ENCODE measurements at places on chromosomes 2 and 18.

GRCh38 chr2:108257757-108258331, 18.1 kb downstream of the SULT1C3 start:
- DNase-seq = no peak

DNA sequence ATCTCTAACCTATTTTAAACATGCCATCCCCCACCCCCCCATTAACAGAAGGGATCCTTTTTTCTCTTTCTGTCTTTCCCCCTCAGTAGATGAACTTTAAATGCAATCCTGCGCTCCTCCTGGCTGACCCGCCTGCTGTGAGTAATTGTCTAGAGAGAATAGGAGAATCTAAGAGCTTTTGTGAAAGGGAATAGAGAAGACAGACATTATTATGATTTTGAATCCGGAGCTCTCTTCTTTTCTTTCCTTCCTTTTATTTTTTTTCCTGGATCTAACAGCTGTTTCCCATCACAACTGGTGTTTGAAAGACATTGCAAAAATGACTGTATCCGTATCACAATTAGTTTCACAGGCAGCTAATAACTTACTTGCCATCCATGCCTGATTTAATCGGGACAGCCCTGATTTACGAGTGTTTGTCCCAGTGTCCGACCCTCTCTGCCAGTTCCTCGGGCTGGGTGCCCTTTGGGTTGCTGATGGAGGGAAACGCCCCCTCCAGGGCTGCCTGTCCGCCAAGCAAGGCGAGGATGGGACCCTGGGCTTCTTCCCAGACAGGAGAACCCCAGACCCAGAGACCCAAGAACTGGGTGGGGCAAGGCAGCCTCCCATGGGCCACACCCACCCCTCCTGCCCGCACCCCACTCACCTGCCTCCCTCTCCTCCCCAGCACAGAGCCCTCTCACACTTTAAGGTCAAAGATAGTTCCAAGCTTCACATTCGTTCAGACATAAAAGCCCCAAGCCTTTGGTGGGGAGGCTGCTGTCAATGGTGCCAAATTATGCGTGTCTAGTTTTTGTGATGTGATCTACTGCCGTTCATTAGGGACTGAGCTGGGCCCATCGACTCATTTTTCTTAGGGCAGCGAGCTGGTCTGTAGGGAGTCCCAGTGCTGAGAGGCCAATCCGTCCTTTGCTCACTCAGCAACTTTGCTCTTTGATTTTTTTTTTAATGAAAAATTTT, 231.7 kb downstream of the ZNF516 start:
- DNase-seq = no peak

DNA sequence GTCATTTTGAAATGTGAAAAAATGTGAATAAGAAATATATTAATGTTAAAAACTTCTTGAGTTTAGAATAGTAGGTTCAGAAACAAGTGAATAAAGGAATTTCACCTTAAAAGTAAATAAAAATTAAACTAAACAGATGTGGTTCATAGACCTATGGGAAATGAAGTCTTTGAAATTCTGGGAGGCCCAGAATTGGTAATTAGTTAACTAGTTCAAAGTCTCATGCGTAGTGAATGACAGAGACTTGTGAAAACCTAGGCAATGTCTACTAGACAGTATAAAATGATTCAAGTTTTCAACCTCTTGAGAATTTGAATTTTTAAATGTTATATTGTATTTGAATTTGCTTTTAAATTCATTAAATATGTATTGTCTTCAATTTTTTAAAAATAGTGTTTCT, 32.6 kb upstream of the AAK1 start:
- DNase-seq = no peak

DNA sequence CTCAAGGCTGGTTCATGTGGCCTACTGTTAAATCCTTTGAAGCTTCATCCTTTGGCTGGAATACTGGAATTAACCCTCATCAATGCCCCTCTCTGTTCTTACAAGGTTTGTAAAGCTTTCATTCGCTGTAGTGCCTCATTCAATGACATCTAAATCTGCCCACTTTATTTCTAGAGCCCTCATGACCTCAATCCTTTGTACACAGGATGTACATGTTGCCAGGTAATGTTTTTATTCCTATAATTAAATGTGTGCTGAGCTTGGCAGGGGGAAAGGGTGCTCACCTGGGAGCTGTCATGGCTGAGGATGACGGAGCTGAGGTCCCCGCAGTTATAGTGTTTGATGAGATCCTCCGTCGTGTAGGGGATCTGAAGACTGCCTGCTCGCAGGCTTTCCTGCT, 39.3 kb downstream of the TRABD2A start:
- DNase-seq = no peak

- DNase-seq = no peak
Observed at GRCh38 chr18:26981360-26982082, 116.0 kb upstream of the AQP4 start.

DNA sequence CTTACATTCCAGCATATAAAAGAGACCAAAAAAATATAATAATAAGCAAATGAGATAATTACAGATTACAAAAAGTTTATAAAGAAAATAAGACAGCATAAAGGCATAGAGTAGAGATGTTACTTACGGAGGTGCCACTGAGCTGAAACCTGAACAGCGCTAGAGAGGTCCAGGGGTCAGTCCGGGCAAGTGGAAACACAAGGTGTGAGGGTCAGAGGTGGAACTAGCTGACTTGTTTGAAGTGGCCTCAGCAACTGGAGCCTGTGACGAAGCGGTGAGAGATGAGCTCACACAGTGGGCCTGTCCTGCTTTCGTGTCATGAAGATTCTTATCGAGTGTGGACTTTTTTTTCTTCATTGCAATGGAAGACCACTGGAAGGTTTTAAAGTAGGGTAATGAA, 288.3 kb upstream of the TANK start:
- no peak for DNase-seq

- DNase-seq = no peak
Observed at GRCh38 chr2:108927936-108928659, 60.9 kb downstream of the EDAR start.

- DNase-seq = no peak
Observed at GRCh38 chr2:42826231-42826630, 33.8 kb upstream of the HAAO start.

DNA sequence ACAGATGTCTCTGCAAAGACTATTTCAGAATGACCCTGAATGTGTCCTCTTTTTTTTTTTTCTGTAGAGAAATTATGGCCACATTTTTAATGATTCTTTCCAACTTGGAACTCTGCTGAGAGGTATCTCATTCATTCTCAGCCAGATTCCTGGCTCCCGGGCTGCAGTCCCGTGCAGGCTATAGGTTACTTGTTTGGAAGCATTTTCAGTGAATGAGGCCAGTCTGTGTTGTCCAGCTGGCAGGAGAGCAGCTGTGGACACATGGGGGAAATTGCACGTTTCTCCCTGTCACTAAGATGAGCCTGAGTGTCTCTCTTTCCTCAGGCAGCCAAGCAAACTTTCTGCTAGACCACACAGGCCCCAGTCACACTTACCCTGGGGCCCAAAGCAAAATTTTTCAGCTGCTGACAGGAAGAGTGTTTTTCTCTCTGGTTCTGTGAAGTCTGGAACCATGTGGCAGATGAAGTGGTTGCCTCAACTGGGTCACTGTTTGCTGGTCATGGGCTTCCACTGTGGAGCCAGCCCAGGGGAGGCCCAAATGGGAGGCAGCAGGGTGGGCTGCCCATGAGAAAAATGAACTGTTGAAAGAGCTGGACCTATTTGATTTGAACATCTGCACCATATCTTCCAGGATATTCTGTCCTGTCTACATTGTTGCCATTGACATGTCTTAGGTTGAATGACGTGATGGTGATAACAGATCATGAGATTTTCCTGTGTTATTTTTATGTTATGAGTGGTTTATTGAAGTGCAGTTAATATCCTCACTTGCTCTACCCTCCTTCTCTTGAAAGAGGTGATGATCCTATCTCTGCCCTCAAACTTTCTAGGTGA, 431.2 kb downstream of the LPIN1 start:
- DNase-seq = peak; percentile 73

- DNase-seq = no peak
Observed at GRCh38 chr2:86352137-86352726, 14.8 kb upstream of the REEP1 start.

- DNase-seq = no peak
Observed at GRCh38 chr2:54551123-54551756, 95.1 kb downstream of the SPTBN1 start.

DNA sequence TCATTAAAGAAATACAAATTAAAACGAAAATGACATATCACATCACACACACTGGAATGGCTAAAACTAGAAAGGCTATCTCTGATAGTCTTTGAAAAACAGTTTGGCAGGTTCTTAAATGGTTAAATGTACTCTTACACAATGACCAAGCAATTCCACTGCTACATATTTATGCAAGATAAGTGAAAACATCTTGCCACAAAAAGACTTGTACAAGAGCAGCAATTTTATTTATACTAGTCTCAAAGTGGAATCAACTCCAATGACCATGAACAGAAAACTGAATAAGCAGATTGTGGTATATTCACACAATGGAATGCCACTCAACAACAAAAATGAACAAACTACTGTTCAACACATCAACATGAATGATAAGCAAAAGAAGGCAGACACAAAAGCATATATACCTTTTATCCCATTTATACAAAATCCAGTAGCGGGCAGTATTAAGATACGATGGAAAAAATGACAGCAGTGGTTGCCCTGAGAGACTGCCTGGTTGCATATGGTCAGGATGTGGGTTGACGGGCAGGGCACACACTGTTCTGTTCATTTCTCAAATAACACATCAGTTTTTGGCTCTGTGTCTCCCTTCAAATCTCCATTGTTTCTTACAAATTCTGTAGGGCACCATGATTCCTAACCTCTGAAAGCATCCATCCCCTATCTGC, 25.4 kb downstream of the SP100 start:
- no peak for DNase-seq

GRCh38 chr2:242001853-242002252, 132.3 kb downstream of the RTP5 start:
- DNase-seq = no peak

DNA sequence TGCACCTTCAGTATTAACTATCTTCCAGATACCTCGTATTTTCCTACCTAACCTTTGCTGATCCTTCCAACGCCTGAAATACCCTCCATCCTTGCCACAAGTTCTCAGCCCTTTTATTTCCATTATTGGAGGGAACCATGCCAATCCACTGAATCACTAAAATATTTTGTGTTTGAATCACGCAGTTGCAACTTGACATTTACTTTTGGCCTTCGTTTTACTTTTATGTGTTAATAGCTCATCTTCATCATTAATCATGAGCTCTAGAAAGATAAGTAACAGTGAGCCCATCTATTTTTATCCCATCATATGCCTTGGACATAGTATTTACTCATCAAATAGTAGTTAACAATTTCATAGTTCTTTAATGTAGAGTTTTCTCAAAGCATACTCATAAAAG, 463.2 kb downstream of the THSD7B start:
- DNase-seq = no peak

GRCh38 chr2:119242276-119243119, 18.9 kb downstream of the STEAP3 start:
- no peak for DNase-seq

DNA sequence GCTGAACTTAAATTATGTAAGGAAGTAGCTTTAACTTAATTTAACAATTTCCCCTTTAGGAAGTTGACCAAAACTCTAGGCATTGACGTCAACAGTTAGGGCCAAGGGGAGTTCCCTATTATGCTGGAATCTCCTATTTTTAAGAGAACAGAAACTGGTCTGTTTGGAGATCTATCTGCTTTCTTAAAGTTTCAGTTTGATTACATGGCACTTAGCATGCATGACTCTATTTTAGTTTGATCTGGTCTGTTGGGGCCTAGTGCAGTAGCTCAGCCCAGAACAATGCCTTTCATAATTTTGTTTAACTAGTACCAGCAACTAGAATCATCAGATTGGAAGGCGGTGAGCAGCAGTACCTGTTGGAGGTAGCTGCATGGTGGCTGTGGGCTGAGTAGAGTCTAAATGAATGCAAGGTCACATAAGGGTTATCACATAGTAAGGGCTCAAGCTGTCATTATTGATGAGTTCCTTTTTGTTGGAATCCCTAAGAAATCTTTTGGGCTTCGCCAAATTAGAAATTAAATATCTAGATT, 60.5 kb upstream of the ZNG1B start:
- DNase-seq = no peak

DNA sequence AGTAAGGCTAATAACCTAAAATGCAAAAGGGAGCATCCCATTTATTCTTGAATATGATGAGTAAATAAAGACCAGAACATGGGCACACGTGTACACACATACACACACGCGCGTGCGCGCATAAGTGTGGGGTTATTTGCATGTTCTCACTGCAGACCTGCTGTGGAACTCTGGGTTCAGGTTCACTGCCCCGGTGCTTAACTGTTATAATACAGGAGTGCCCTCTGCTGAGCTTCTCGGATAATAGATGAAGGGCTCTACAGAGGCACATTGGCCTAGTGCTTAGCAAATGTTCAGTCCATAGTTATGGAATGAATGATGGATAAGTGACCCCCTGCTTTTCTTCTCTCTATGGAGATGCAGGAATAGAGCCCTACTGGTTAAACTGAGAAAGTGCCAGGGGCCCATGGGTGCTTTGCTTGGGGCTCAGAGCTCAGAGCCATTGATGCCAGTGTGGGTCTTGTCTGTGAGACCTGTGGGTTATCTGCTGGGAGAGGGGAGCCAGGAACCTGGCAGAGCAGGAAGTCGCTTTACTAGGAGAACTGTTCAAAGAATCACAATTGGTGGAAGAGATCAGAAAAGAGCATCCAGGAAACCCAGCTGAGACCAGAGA, 3.6 kb upstream of the ARL4C start:
- DNase-seq = no peak

Measured in urinary bladder (tissue), 4 donors.